ENCODE measurements at places on chromosomes 1 and 21.

DNA sequence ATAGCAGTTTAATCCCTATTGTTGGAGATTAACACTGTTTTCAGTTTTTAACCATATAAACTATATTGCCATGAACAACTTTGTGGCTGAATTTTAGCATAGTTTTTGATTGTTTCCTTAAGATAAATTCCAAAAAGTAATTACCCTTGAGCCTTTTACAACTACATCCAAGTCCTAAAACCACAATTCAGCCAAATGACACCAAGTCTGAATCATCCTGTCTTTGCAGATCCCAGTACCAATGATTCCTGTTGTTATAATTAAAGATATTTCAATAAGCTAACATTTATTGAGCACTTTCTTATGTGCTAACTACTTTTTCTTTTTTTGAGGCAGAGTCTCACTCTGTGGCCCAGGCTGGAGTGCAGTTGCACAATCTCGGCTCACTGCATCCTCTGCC lies 35.6 kb downstream of the IL23R start:
- no peak for DNase-seq

DNA sequence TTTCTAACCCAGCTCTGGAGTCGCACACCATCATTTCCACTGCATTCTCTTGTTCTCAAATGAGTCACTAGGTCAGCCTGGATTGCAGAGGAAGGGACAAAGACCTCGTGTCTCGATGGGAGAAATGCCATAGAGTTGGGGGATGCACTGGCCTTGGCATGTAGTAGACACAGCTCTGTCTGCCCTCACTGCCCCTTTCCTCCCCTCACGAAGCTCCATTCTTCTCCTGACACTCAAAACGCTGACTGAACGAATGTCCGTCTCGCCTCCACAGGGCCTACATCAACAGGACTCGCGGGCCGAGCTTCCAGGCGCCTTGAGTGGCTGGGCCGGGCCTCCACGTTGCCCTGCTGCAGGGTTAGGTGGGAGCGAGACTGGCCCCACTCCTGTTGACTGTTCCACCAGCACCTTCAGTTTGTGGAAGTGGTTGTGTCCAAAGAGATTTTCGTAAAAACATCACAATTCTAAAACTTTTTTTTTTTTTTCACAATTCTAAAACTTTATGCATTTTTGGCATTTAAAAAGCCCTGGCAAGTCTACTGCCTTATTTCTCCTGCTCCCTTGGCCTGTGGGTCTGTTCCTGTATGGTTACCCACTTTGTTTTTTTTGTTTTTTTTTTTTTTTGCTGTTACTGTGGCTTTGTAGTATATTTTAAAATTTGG lies 18.8 kb downstream of the PKNOX1 start:
- no peak for DNase-seq

DNA sequence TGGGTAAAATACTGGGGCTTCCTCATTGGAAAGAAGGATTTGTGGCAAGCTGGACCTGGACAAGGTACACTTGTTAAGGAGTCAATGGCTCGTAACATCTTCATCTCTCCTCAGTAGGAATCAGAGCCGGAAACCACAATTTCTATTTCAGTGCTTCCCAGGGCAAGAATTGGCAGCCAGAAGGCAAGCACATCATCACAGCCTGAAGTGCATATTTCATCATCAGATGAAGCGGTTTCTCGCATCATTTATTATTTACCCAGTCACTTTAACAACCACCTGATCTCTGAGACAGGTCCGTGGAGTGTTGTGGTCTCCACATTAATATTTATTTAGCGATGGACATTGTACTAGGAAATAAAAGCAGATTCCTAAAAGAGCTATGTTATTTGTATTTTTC lies 55.0 kb downstream of the KCNJ15 start:
- no peak for DNase-seq

DNA sequence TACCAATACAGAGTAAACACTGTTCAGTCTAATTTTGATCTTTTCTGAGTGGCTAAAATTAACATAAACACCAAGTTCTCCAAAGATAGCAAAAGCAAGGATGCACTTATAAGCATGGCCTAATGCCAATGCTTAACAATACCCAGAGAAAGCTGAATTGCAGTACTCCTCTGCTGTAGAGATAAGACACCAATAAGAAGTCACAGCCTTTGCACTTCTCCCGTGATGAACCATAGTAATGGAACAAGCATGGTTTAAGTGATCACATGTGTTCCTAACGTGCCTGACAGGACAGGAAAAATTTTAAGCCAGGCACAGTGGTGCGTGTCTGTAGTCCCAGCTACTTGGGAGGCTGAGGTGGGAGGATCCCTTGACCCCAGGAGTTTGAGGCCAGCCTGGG lies 5.6 kb downstream of the PRDX1 start:
- DNase-seq, result no peak

DNA sequence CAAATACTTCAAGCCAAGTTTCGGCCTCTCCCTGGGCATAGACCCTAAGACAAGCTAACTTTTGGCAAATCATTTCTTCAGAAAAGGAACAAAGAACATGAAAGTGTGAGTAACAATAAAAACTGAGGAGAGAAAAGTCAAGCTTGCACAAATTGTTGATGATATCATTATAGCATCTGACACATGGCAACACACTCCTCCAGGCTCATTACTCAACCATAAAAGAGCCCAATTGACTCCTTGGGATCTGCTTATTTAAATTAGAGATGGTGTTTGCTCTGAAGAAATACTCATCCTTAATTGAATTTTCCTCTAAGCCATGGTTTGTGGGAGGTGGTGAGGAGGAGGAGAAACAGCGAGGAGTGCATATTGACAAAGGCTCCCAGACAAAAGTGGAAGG lies 54.5 kb downstream of the TNFSF4 start:
- DNase-seq, result no peak

DNA sequence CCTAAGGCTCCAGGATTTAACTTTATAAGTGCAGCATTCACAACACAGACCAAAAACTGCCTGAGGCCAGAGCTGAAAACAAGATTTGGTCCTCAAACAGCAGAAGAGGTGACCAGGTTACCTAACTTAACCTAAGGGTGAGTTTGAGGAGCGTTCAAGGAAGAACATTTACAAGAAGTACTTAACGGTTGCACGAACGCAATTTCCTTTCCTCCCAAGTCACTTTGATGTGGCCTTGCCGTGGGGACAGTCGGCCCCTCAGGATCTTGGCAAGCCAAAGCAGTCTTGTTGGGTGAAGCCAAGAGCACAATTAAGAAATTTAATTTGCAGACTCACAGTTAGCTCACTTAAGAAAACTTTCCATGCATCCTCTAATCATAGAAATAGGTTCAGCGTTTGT lies 202.6 kb upstream of the COA6 start:
- DNase-seq, result no peak

GRCh38 chr1:107767156-107767582 lies 197.8 kb downstream of the VAV3 start:
- DNase-seq, result no peak

GRCh38 chr1:8167936-8168335 lies 141.8 kb upstream of the ERRFI1 start:
- DNase-seq, result no peak

GRCh38 chr1:65230731-65231481 lies 78.4 kb upstream of the DNAJC6 start:
- DNase-seq, result no peak

GRCh38 chr1:19465650-19466049 lies 19.7 kb downstream of the CAPZB start:
- no peak for DNase-seq

DNA sequence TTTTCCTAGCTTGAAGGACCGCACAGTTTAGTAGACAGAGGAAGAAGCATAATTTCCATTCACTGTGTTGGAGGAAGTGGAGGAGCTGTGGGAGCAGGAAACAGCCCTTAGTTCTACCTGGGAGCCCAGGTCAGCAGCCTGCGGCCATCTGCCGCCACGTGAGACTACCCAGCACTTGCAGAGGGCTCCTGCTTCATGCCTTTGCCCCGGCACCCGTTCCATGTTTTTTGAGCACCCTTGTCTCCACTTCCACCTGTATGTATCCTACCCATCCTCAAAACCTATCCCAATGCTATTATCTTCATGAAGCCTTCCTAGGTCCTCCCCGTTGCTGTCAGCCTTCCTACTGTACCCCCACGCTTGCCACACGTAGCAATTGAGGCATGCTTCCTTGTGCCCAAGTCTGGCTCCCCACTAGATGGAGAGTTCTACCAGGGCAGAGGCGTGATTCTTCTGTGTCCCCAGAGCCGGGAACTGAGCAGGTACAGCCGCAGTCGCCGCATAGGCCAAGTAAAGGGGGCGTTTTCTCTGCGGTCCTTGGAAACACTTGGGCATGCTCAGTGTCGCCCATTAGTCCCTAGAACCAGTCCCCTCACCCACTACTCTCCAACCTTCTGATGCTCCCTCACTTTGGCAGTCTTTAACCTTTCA lies 1.9 kb downstream of the SLC6A9 start:
- DNase-seq, result no peak

- DNase-seq, result no peak
Measured at GRCh38 chr1:31757204-31757679, 6.9 kb downstream of the ADGRB2 start.

- DNase-seq, result no peak
Measured at GRCh38 chr1:110475362-110476027, 24.5 kb downstream of the PROK1 start.

GRCh38 chr1:43423672-43424550 lies 29.8 kb downstream of the HYI start:
- DNase-seq, result no peak

- DNase-seq, result no peak
Measured at GRCh38 chr1:37560401-37561132, 3.8 kb downstream of the DNALI1 start.

GRCh38 chr1:15836772-15837669 lies 10.5 kb upstream of the SPEN start:
- no peak for DNase-seq

Measured in midbrain (tissue), 1 donor.